ENCODE measurements at places on chromosomes 4 and X. TPM values are rescaled to one million over a fixed set of nuclear protein-coding genes. Genes with fewer than 3 reads are reported as not detected.
A peak's percentile ranks its signal among the peaks of the same experiment; 100 is the strongest.

ARAP2 gene
- 45.4 TPM for total RNA-seq

ADH1A gene
- total RNA-seq: not detected

XAGE1A gene
- not detected for total RNA-seq

REST gene
- 53.4 TPM for total RNA-seq

ABCB7 gene
- 45.7 TPM for total RNA-seq

INPP4B gene
- total RNA-seq: 39.8 TPM

ABLIM2 gene
- 0.63 TPM for total RNA-seq

UPF3B gene
- 12.6 TPM for total RNA-seq

SPP1 gene
- total RNA-seq: 0.45 TPM

RHOH gene
- total RNA-seq: 107 TPM

GK gene
- 67.5 TPM for total RNA-seq

OPN1LW gene
- total RNA-seq: not detected

F8A2 gene
- not detected for total RNA-seq

OTUD6A gene
- total RNA-seq: not detected

DNA sequence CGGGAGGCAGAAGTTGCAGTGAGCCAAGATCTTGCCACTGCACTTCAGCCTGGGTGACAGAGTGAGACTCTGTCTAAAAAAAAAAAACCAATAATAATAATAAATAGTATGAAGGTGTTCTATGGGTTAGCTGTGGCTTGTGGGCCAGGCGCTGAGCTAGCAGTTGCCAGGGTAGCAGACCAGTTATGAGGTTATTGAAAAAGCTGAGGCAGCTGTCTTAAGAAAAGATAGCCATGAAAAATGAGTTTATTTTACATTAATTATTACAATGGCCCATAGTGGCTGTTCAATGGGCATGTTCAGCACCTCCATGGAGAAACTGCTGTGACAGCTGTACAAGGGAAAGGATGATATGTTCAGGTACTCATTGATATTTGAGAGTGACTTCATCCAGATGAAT, 13.3 kb upstream of the HSD17B10 start:
- H3K36me3 ChIP-seq: no peaks in the 10 kb centered on the region
- no peak overlapping the region for H3K27ac ChIP-seq
- H3K4me1 ChIP-seq: no peaks in the 10 kb centered on the region
- DNase-seq: no peak
- no peaks in the 10 kb centered on the region for H3K27me3 ChIP-seq
- no peak overlapping the region for H3K4me3 ChIP-seq

- DNase-seq: no peak
- H3K4me3 ChIP-seq: no peak overlapping the region
- H3K27ac ChIP-seq: no peak overlapping the region
- H3K27me3 ChIP-seq: no peaks in the 10 kb centered on the region
- peaks cover 11% of the 10 kb centered on the region for H3K36me3 ChIP-seq
These were observed 6.4 kb upstream of the PTTG2 start for GRCh38 chr4:37953620-37954293.

GRCh38 chr4:1900087-1900433, 28.9 kb downstream of the NSD2 start:
- H3K27me3 ChIP-seq: no peaks in the 10 kb centered on the region
- peak overlapping the region; percentile 22 for H3K27ac ChIP-seq
- no peak for DNase-seq
- peaks cover 60% of the 10 kb centered on the region for H3K4me1 ChIP-seq
- peaks cover 44% of the 10 kb centered on the region for H3K36me3 ChIP-seq

DNA sequence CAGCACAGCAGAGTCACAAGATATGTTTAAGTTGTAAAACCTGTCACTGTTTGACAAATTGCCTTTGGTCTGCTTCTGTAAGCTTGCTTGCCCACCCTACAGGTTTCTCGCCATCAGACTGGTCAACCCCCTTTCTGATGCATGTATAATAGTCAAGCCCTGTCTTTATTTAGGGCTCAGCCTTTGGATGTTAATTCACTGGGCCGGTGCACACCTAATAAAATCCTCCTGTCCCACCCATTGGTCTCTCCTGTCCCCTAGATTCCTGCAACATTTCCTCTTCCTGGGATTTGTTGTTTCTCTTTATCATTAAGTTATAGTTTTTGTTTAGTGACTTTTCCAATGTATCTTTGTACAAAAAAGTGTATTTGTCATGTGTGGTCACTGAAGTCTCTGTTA, 38.2 kb downstream of the GLUD2 start:
- no peak overlapping the region for H3K27ac ChIP-seq
- no peaks in the 10 kb centered on the region for H3K4me1 ChIP-seq
- DNase-seq: no peak
- H3K27me3 ChIP-seq: no peaks in the 10 kb centered on the region

GRCh38 chr4:150973626-150974251, 41.3 kb downstream of the LRBA start:
- H3K4me3 ChIP-seq: no peak overlapping the region
- H3K27ac ChIP-seq: no peak overlapping the region
- H3K27me3 ChIP-seq: no peaks in the 10 kb centered on the region
- no peak for DNase-seq
- H3K36me3 ChIP-seq: peaks cover 4% of the 10 kb centered on the region
- H3K4me1 ChIP-seq: peaks cover 36% of the 10 kb centered on the region

GRCh38 chr4:11160288-11160687, 268.4 kb downstream of the HS3ST1 start:
- no peak for DNase-seq
- no peaks in the 10 kb centered on the region for H3K36me3 ChIP-seq
- H3K27me3 ChIP-seq: no peaks in the 10 kb centered on the region
- no peaks in the 10 kb centered on the region for H3K4me1 ChIP-seq
- no peak overlapping the region for H3K4me3 ChIP-seq

DNA sequence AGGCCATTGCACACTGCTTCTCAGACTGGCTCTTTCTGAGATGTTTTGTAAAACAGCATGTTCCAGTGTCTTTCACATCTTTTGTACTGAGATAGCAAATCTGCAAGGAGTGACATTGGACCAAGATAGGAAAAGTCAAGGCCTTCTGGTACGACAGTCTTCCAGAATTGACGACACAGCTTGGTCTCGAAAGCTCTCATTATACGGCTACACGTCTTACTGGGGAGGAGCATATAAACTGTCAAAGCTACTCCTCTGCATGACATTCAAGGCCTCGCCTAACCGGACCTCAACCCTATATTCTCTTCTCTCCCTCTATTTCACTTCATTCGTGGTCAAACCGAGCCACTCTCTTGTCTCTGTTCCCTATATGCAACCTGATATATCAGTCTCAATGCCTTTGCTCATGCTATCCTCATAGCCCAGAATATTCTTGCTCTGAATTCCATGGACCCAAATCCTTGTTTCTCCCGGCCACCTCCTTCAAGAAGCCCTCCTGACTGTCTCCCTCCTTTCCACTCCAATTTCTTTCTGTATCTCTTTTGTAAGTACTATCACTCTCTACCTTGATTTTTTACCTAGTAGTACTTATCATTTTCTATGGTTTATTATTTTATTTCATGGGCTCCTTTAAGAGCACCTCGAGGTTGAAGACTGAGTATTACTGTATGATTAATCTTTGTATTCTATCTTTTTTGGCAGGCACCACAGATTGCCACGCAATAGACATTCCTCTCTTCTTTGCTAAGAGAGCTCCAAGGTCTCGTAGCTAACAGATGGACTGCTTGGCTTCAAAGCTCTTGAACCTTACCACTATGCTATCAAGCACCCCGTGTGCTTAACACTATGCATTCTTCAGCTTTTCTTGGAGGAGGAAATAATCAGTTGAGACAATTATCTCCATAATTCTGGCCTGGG, 35.1 kb downstream of the RBM47 start:
- peaks cover 8% of the 10 kb centered on the region for H3K36me3 ChIP-seq
- DNase-seq: no peak
- H3K4me1 ChIP-seq: peaks cover 2% of the 10 kb centered on the region
- no peak overlapping the region for H3K4me3 ChIP-seq
- no peak overlapping the region for H3K27ac ChIP-seq
- no peaks in the 10 kb centered on the region for H3K27me3 ChIP-seq

GRCh38 chr4:79227860-79228259, 98.0 kb downstream of the NAA11 start:
- no peaks in the 10 kb centered on the region for H3K27me3 ChIP-seq
- H3K4me3 ChIP-seq: no peak overlapping the region
- DNase-seq: no peak
- H3K4me1 ChIP-seq: no peaks in the 10 kb centered on the region
- H3K27ac ChIP-seq: no peak overlapping the region
- no peaks in the 10 kb centered on the region for H3K36me3 ChIP-seq

DNA sequence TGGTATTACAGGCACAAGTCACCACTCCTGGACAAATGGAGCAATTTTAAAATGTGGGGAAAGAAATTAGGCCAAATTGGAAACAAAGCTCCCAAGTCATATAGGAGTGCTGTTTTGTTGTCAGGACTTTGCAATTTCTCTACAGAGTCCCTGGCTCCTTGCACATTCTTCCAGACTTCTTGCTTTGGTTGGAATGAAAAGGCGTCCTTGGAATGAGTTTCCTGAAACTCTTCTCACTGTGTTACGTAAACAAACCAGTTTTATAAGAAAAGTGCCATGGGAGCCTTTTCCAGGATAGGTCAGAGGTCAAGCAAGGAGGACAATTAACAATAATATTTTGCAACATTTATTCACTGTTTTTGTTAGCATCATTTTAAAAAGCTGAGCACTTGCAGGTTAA, 32.4 kb upstream of the KIT start:
- DNase-seq: no peak
- no peaks in the 10 kb centered on the region for H3K4me1 ChIP-seq
- no peaks in the 10 kb centered on the region for H3K36me3 ChIP-seq

GRCh38 chrX:29012867-29013266, 425.6 kb downstream of the IL1RAPL1 start:
- no peaks in the 10 kb centered on the region for H3K27me3 ChIP-seq
- DNase-seq: no peak
- H3K4me3 ChIP-seq: no peak overlapping the region
- H3K36me3 ChIP-seq: no peaks in the 10 kb centered on the region
- H3K4me1 ChIP-seq: no peaks in the 10 kb centered on the region

DNA sequence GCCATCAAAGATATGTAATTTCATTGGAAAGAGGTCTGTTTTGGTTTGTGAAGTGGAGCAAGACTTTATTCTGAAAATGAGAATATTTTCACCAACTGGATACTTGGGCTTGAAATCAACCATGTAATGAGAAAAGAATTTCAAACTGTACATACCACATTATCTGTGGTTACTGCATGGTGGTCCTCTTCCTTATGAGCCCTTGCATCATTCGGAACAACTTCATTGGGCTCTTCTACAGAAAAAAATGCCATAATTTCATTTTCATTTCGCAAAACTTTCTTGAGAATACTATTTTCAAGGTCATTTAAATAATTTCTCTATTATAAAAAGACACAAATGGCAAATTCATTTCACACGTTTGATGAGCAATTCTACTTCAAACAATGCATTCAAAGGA, 148.6 kb upstream of the RPS6KA6 start:
- no peak overlapping the region for H3K27ac ChIP-seq
- H3K4me3 ChIP-seq: no peak overlapping the region
- DNase-seq: no peak
- H3K36me3 ChIP-seq: no peaks in the 10 kb centered on the region

DNA sequence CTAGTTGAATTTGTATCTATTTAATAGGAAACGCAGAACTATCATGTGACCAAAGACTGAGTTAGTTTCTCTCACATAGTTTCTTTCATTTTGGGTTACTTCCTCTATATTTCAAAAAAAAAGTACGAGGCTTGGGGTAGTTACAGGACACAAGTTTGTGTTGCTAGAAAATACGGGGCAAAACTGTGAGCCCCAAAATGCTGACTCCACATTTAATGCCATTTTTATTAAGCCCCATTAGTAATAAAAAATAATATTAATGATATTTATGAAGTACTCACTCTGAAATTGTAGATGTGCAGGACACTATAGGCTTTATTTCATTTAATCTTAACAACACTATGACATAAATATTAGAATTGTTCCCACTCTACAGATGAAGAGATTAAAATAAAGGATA, 268.6 kb downstream of the DTHD1 start:
- no peak overlapping the region for H3K27ac ChIP-seq
- no peaks in the 10 kb centered on the region for H3K36me3 ChIP-seq
- DNase-seq: no peak

- no peak for DNase-seq
- H3K27me3 ChIP-seq: no peaks in the 10 kb centered on the region
- H3K27ac ChIP-seq: no peak overlapping the region
- H3K36me3 ChIP-seq: no peaks in the 10 kb centered on the region
- no peak overlapping the region for H3K4me3 ChIP-seq
These were observed 253.8 kb upstream of the DMD start for GRCh38 chrX:33465137-33465536.

GRCh38 chr4:24748758-24749350, 46.5 kb upstream of the SOD3 start:
- H3K27ac ChIP-seq: no peak overlapping the region
- H3K36me3 ChIP-seq: no peaks in the 10 kb centered on the region
- H3K27me3 ChIP-seq: no peaks in the 10 kb centered on the region
- no peak overlapping the region for H3K4me3 ChIP-seq

- no peaks in the 10 kb centered on the region for H3K27me3 ChIP-seq
- H3K36me3 ChIP-seq: no peaks in the 10 kb centered on the region
- no peak overlapping the region for H3K4me3 ChIP-seq
- H3K27ac ChIP-seq: no peak overlapping the region
- H3K4me1 ChIP-seq: no peaks in the 10 kb centered on the region
- no peak for DNase-seq
These were observed 106.9 kb upstream of the NDP start for GRCh38 chrX:44080083-44080482.

DNA sequence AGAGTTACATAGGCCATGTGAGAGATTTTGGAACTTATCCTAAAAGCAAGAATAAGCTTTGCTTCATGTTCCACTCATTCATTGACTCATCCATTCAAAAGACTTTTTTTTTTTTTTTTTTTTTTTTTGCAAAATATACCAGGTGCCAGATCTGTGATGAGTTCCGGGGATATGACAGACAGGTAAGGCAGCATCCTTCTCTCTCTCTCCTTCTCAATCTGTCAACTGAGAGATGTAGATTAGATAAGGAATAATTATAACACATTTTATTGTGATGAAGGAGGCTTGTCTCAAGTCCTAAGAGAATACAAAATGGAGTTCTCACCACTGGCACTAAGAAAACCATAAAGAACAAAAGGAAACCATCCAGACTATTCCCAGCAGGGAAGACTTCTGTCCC, 190.2 kb upstream of the CPEB2 start:
- no peaks in the 10 kb centered on the region for H3K27me3 ChIP-seq
- no peak for DNase-seq
- H3K36me3 ChIP-seq: no peaks in the 10 kb centered on the region
- no peak overlapping the region for H3K4me3 ChIP-seq

DNA sequence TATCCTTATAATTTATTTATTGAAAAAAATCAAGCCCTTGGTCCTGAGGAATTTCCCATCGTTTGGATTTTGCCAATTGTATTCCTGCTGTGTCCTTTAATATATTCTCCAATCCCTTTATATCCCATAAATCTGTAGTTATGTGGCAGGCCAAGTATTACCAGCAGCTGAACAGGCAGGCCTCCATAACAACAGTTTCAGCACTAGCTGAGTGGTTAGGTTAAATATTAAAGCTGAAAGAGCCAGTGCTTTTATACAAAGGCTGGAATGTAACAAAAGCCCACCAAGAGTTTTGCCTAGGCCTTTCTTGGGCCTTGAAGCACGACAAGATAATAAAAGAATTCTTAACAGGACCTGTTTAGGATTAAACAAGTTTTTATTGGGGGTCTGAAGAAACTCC, 366.6 kb upstream of the GALNT7 start:
- no peak overlapping the region for H3K27ac ChIP-seq
- H3K4me3 ChIP-seq: no peak overlapping the region
- H3K4me1 ChIP-seq: no peaks in the 10 kb centered on the region
- peaks cover 1% of the 10 kb centered on the region for H3K27me3 ChIP-seq

Data from activated CD4-positive, alpha-beta T cell treated with anti-CD3 and anti-CD28 coated beads, Interleukin-2, amount 10 ng/mL, durations not matched to agents 24 days and 14 days (primary cell).